ENCODE measurements at places on chromosomes 4 and X. TPM values are rescaled to one million over a fixed set of nuclear protein-coding genes. Genes with fewer than 3 reads are reported as not detected.
A peak's percentile ranks its signal among the peaks of the same experiment; 100 is the strongest.

NSG1 gene
- 3.2 TPM for total RNA-seq

UGT2B17 gene
- not detected for total RNA-seq

SHROOM4 gene
- not detected for total RNA-seq

DDX53 gene
- not detected for total RNA-seq

- DNase-seq, result no peak
Measured at GRCh38 chr4:177952723-177953122, 510.5 kb upstream of the AGA start.

DNA sequence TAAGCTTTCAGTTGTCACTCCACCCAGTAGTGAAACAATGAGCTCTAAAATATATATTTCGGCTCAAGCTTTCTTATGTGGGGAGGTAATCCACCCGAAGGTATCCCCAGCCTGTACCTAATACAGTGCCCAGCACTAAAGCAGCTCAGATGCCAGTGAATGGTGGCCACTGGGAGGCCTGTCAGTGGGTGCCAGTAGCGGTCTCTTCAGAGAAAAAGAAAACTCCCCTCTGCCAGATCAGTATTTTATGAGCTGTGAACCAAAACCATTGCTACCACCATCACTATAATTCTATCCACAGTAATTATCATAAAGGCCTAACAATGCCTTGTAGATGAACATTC, 835 bp upstream of the NFKB1 start:
- peak; percentile 45 for DNase-seq

GRCh38 chr4:109506890-109507289, 53.2 kb upstream of the MCUB start:
- no peak for DNase-seq

Measured in activated T-cell treated with anti-CD3 and anti-CD28 coated beads, Interleukin-2, amount 50 U/mL, for 72 hours (primary cell).